ENCODE measurements at places on chromosomes 6 and 20.

GRCh38 chr20:49278818-49279676 lies 1.2 kb upstream of the ZNFX1 start:
- DNase-seq = no peak

DNA sequence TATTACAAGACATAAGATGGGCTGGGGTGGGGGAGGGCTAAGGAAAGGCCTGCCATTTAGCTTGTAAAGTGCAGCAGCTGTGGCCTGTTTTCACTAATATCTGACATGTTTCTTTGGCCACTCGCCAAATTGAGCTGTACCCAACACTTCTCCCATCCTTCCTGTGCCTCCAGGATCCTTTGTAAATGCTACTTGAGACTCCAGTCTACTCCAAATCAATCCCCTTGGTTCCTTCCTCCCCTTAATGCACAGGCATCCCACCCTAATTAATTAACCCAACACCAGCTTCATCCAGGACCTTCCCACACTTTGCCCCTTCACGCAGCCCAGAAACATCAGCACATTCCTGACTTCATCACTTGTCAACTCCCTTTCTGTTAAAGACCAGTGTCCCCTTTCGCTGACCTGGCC lies 55.0 kb upstream of the TCF21 start:
- no peak for DNase-seq

DNA sequence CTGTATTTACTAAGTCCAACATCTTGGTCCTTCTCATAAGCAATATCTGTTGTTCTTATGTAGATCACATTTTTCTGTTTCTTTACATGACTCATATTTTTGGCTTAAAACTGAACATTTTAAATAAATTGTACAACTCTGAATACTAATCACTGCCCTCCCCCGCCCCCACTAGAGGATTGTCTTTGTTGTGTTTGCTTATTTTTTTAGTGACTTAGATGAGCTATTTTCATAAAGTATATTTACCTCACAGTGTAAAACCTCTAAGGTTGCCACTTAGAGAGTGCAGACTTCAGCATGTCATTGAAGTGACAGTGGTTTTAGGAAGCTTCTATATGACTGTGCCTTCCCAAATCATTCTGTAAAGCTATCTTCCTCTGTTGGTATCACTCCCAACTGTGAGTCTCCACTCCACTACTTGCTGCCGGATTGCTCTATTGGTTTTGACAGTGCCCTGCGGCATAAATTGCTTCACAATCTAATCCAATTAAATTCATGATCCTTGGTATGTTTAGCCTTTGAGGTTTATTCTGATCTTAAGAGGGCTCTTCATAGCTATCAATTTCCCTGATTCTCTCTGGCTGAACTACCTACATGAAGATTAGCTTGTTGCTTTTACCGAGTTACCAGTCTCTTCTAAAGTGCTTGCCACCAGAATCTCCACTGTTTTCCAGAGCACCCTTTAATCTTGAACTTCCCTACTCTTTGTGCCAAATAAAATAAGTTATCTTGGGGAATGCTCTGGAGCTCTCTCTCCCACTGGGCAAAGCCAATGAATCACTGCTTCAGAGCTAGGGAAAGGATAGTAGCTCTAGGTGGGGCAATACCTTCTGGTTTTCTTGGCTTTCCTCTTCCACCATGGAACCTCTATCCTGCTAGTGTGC lies 33.0 kb downstream of the SPTLC3 start:
- no peak for DNase-seq

- DNase-seq = no peak
Observed at GRCh38 chr6:84242265-84242664, 14.8 kb upstream of the CEP162 start.

GRCh38 chr6:7268362-7268761 lies 44.6 kb downstream of the SSR1 start:
- DNase-seq = no peak

DNA sequence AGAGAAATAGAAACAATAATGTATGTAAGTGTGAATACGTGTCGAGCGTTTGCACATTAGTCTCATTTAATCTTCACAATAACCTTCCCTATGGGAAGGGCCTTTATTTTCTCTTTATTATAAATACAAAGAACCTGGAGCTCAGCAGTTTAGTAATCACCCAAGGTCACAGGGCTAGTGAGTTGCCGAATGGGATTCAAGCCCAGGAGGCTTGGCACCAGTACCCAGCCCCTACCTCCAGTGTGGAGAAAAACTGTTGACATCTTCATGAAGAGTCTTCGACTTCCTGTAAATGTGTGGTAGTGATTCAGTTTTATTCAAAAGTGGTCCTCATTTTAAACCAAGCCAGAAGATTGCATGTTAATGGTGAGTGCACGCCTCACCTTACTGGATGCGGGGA lies 162.8 kb downstream of the SCML4 start:
- no peak for DNase-seq

- DNase-seq = no peak
Observed at GRCh38 chr6:132952031-132952867, 137.9 kb downstream of the RPS12 start.

DNA sequence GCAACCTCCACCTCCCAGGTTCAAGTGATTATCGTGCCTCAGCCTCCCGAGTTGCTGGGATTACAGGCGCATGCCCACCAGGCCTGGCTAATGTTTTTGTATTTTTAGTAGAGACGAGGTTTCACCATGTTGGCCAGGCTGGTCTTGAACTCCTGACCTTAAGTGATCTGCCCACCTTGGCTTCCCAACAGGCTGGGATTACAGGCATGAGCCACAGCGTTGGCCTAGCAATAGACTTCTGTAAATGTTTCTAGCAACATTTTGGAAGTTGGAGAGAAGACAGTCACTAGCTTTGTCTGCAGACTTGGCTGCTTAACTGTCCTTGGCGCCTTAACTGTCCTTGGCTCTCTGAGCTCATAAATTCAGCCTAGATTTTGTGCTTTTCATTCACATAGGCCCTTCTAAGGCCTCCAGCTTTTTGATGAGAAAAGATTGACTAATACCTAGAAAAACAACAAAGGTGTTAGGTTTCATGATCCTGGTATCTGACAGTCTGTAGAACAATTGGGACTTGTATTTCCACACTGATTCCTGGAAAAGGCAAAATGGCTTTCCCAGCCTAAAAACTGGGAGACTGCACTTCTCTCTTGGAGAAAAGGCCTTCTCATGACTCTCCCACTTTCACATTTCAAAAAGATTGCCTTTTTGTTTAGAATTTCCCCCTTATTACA lies 49.7 kb downstream of the OR2B2 start:
- no peak for DNase-seq

GRCh38 chr6:104460738-104461483 lies 398.8 kb downstream of the HACE1 start:
- DNase-seq = no peak

DNA sequence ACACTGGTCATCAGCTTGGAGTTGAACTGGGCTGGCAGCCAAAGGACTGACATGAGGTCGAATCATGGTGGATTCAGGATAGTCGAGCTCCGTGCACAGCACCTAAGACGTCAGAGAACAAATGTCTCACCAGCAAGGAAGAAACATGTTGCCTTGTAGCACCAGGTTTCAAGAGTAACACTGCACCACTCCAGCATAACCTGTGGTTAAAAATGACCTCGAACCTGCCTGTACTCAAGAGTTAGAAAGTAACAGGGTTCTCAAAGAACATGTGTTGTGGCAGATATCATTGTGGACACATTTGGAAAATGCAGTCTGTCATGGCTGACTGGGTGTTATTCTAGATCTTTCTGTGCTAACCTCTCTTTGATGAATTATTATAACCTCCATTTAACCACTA lies 511.6 kb downstream of the CDH26 start:
- no peak for DNase-seq

DNA sequence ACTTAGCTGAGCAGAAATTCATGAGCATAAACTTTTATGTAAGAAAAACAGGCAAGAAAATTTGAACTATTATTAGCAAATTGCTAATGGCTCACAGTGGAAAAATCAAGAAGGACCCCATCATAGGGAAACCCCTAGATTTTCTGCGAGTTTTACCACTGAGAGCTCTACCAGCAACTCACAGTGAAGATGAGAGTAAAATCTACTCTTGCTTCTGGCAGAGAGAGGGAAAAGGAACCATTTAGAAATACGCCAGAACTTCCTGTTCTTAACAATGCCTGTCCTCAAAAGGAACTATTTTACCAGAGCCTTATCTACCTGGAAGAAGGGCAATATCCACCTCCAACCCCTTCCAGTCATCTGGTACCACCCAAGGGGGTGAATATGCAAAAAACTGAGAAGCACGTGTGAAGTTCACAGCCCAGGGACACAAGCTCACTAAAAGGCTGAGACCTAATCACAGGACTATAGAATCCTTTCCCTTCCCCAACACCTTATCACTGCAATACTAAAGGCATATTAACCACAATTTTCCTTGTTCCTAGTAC lies 34.4 kb upstream of the ASF1A start:
- DNase-seq = no peak

GRCh38 chr6:108877046-108877751 lies 29.0 kb downstream of the ARMC2 start:
- DNase-seq = peak; percentile 46

- DNase-seq = no peak
Observed at GRCh38 chr20:370151-370600, 10.4 kb upstream of the TRIB3 start.

GRCh38 chr6:129195643-129196042 lies 312.7 kb downstream of the LAMA2 start:
- DNase-seq = no peak

DNA sequence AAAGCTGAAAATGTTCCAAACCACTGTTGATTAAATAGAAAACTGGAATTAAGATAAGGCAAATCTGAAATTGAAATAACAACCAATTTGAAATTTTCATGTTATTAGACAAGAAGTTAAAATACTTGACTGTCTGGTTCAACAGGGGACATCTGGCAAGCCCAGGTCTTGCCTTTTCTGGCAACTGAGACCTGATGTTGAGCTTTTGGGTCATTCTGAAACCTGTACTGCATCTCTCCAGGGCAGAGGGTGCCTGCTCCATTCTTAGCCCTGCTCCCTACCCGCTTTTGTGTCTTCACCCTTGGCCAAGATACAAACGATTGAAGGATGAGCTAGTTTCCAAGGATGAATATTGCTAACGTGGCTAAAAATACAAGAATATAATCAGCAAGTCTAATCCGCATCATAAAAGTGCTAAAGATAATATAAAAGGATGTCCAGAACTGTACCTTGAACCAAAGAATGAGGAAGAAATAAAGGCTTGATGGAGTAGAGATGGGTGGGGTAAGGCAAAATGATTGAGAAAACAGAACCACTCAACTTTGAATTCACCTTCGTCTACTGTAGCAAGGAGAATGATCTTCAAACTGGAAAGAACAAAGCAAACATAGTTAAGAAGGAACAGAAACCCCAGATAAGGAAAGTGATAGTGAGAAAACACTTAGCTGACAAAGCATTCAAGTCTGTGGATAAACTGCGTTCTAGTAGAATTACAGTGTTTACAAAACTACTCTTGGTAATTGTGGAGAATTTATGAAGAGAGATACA lies 109.8 kb upstream of the MAN1A1 start:
- DNase-seq = no peak

GRCh38 chr20:56001106-56001785 lies 4.1 kb downstream of the CBLN4 start:
- no peak for DNase-seq

DNA sequence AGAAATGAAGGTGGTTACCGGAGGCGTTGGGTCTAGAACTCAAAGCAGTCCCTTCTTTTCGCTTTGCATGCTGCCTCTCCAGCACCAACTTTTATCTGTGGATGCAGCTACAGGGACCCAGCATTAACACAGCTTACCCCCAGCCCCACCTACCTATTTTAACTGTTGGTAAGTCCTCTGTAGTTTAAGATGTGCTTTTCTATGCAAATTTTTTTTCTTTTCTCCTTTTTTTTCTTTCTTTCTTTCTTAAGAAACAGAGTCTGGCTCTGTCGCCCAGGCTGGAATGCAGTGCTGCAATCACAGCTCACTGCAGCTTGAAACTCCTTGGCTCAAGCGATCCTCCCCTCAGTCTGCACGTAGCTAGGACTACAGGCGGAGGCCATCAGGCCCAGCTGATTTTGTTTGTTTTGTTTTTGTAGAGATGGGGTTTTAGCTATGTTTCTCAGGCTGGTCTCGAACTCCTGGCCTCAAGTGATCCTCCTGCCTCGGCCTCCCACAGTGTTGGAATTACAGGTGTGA lies 6.5 kb upstream of the USP45 start:
- no peak for DNase-seq

GRCh38 chr6:3283641-3284435 lies 25.1 kb downstream of the PSMG4 start:
- DNase-seq = no peak

DNA sequence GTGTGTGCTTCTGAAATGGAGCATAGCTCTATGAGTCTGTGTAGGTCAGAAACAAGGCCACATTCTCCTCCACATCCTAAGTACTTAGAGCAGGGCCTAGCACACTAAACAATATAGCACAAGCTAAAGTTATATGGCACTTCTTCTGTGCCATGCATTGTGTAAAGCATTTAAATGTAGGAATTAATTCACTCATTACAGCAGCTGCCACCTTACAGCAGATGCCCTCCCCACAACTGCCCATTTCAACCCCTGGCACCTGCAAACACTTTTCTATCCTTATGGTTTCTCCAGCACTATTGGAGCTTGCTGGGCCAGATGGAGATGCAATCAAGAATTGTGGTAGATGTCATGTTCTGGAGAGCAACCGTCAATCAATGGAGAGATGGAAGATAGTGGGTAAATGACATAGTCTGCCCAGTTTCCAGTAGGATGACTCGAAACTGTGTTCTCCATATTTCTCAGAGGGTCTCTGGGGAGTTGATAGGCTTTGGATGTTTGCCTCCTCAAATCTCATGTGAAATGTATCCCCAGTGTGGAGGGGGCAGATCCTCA lies 373.7 kb downstream of the DOK5 start:
- DNase-seq = no peak

DNA sequence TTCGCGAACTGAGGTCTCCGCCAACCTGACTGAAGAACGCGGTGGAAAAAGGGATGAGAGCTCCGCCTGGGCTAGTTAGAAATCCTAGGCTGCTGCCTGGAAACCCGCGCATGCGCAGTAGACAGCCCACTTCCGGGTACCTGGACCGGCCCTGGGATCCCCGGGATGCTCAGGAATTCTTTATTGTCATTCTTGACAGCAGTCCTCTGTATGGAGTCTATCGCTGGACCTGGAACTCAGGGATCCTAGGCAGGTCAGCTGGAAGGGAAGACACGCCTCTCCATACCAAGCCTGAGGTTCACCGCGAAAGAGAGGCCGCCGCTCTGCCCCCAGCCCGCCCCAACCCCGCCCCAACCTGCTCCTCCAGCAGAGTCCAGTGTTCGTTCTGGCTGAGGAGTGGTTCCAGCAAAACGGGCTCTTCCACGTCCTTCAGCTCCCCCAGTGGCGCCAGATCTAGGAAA lies 1379.2 kb upstream of the DEFB115 start:
- DNase-seq = no peak

- DNase-seq = no peak
Observed at GRCh38 chr6:26232306-26232939, 132.6 kb upstream of the BTN3A2 start.

- no peak for DNase-seq
Observed at GRCh38 chr6:14317387-14317970, 199.9 kb downstream of the CD83 start.

DNA sequence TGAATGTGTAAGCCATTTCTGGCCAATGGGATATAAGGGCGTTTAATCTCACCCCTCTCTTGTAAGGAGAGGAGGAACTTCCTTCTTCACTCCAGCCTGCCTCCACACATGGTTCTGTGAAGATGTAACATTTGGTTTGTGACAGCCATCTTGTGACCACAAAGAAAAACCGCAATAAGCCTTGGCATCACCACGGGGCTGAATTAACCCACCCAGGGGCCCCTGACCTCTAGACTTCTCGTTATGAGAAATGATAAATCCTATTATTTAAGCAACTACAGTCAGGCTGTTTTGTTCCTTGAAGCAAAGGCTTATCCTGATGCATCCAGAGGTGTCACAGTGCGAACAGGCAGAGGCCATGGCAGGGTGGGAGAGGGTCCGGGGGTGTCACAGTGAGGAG lies 139.7 kb downstream of the CDC5L start:
- DNase-seq = no peak

- no peak for DNase-seq
Observed at GRCh38 chr6:8934318-8934717, 499.0 kb upstream of the SLC35B3 start.
